ENCODE measurements at places on chromosomes 2 and 18.

GRCh38 chr2:98468621-98469236, 24.1 kb downstream of the INPP4A start:
- no peak for DNase-seq

DNA sequence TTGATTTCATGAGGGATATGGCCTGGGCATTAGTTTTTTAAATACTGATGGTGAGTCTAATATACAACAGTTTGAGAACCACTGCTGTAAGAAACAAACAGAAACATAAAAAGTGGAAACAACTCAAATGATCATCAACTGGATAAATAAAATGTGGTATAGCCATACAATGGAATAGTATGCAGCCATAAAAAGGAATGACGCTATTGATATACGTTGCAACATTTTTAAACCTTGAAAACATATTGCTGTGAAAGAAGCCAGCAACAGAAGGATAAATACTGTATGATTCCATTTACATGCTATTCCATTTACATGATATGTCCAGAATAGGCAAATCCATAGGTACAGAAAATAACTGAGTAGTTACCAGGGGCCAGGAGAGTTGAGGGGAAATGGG, 6.5 kb downstream of the NFE2L2 start:
- DNase-seq = no peak

GRCh38 chr2:189002079-189002478, 27.9 kb downstream of the COL3A1 start:
- DNase-seq = no peak

GRCh38 chr2:2184549-2185249, 146.4 kb downstream of the MYT1L start:
- DNase-seq = no peak

- DNase-seq = no peak
These were observed 243.6 kb upstream of the CXCR4 start for GRCh38 chr2:136361521-136361920.

DNA sequence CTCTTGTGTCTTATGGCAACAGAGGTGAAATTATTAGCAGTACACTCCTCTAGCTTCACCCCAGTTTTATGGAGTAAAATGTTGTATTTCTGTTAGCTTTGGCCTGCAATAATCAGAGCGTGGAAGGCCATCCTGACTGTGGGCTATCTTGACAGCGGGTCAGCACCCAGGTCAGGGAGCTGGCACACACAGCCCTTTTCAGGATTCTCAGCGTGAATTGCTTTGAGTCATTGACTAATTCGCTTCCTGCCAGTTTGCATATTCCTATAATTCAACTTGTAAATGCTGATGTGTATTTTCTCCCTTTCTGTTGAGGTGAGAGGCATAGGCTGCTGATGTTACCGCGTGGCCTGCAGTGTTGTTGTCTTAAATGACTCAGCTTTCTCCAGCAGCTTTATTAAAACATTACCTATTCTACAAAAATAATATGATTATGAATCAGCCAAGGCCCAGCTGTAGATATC, 109.6 kb upstream of the EML6 start:
- DNase-seq = no peak

- DNase-seq = no peak
These were observed 231.4 kb downstream of the SEPTIN10 start for GRCh38 chr2:109382226-109382895.

- no peak for DNase-seq
These were observed 23.2 kb upstream of the SLC35F6 start for GRCh38 chr2:26740890-26741302.

DNA sequence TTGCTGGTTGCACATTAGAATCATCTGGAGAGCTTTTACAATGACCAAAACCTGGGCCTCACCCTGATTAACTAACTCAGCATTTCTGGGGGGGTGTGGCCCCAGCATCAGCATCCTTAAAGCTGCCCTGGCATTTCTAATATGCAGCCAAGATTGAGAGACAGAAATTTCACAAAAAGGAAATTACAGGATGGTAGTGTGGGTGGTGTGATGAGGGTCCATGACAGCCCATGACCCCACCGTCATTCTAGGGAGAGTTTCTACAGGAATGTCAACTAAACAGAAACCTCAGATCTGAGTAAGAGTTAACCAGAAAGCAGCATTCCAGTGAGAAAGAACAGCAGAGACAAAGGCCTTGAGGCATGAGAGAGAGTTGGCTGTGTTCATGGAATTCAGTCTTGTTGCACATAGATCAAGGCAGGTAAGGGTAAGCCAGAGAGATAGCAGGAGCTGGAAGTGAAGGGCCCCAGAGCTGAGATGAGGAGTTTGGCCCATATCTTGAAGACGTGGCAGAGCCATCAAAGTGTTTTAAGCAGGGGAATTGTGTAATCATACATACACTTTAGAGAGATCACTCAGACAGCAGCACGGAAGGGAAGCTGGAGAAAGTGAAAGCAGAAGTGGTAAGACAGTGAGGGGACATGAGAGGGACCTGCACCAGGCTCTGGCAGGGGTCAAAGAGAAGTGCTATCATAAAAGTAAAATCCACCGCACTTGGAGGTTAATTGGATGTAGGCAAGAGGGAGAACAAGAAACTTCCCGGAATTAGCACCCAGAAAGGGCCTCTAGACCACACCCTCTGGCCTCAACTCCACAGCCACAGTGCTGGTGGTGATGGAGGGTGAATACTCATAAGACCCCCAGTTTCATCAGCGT, 7.8 kb upstream of the TRABD2A start:
- no peak for DNase-seq

GRCh38 chr2:37832590-37833197, 92.4 kb upstream of the RMDN2 start:
- DNase-seq = peak; percentile 66

GRCh38 chr2:111118981-111119821, 1.5 kb upstream of the BCL2L11 start:
- DNase-seq = no peak

GRCh38 chr18:12032786-12033642, 51.7 kb downstream of the IMPA2 start:
- no peak for DNase-seq

GRCh38 chr2:9219027-9219445, 12.4 kb downstream of the ASAP2 start:
- DNase-seq = no peak

GRCh38 chr2:163467251-163467630, 268.6 kb downstream of the FIGN start:
- peak; percentile 70 for DNase-seq

- no peak for DNase-seq
These were observed 39.8 kb downstream of the SLC66A2 start for GRCh38 chr18:79911344-79912270.

GRCh38 chr18:71045331-71046065, 756.7 kb downstream of the SOCS6 start:
- DNase-seq = no peak

DNA sequence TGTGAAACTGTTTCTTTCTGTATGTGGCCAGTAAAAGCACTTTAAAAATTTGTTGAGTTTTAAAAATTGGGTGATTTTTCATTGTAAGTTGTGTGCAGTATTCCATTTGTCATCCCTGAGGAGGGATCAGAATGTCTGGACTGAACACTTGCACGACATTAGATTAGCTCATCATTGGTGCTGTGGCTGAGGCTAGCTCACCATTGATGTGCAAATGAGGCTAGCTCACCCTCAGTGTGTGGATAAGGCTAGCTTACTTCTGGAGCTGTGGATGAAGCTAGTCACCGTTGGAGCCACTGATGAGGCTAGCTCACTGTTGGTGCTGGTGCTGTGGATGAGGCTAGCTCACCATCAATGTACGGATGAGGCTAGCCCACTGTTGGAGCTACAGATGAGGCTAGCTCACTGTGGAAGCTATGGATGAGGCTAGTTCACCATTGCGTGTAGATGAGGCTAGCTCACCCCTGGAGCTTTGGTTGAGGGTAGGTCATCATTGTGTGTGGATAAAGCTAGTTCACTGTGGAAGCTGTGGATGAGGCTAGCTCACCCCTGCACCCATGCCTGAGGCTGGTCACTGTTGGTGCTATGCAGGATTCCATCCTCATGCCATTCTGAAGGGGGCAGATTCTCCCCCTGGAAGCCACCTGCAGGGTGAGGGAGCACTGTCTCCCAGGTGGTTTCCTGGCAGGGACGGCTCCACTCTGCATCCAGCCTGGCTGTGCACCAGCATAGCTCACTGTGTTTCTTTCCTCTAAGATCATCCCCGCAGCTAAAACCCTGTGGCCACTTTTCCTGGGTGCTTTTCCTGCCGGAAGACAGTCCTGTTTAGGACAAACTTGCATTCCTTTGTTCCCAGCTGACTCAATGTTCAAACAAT, 101.1 kb downstream of the TWIST2 start:
- DNase-seq = no peak

- DNase-seq = no peak
These were observed 36.2 kb downstream of the KDM3A start for GRCh38 chr2:86477349-86477748.

GRCh38 chr2:65227020-65227455, 593 bp upstream of the ACTR2 start:
- no peak for DNase-seq

- DNase-seq = no peak
These were observed 16.2 kb upstream of the RHOB start for GRCh38 chr2:20430461-20431300.

DNA sequence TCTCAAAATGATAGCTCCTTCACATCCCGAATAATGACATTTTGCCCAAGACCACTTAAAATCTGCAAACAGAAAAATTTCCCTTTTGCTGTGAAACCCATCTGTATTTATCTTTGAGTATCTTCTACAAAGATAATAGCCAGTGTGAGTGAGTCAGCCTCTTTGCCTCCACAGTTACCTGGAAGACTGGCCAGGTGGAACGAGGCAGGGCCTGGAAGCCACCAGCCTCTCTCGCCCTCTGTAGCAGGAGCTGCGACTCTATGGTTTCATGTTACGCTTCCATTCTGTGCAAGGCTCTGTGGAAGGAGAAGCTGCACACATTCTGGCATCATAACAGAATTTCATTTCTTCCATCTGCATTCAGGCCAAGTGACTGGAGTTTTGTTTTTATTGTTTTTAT, 9.5 kb downstream of the ELP2 start:
- DNase-seq = no peak

GRCh38 chr2:48364100-48364499, 165.9 kb upstream of the STON1 start:
- no peak for DNase-seq

GRCh38 chr2:86023366-86023712, 82.3 kb downstream of the POLR1A start:
- no peak for DNase-seq

GRCh38 chr2:76197842-76198448, 487.2 kb upstream of the GCFC2 start:
- DNase-seq = peak; percentile 2

DNA sequence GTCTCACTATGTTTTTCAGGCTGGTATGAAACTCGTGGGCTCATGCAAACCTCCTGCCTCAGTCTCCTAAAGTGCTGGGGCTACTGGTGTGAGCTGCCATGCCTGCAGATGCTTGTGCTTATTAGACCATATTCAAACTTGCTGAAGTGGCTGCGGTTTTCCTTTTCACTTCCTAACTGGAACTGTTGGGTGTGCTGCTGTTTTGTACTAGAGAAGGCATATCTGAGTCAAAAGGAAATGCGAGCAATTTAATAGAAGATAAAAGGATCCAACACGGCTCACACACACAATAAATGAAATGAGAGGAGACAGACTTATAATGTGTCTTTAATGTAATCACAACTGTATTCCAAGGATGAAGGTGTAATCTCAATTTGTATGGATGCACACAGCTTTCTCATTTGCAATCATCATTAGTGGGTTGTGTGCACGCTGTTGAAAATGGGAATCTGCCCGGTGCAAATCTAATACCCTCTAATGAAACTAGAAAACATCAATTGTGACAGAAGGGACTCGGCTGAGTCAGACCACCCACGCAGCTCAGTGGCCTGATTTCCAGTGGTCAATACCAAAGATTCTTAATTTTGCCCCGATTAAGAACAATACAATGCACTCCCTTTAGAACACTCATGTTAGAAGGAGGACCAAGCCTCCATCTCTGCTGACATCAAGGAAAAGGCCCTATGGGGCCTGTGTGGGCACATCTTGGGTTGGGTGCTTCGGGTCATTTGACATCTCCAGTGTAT, 532.7 kb downstream of the TDRD15 start:
- DNase-seq = no peak

DNA sequence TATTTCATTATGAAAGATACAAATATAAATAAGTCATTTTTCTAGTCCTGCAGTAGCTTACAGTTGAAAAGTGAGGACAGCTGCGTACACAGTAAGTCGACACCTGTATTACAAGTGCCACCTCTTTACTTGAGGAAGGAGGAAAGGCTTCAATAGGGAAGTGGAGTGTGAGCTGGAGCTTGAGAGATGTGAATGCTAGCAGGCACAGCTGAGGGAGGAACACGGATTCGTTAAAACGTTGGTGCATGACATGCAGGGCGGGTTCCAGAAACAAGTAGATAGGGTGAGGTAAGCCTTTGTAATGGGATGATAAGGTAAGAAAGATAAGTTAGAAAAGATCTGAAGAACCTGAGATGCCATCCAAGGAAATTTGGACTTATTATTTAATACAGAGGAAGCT, 98.1 kb upstream of the CSRNP3 start:
- DNase-seq = peak; percentile 68

DNA sequence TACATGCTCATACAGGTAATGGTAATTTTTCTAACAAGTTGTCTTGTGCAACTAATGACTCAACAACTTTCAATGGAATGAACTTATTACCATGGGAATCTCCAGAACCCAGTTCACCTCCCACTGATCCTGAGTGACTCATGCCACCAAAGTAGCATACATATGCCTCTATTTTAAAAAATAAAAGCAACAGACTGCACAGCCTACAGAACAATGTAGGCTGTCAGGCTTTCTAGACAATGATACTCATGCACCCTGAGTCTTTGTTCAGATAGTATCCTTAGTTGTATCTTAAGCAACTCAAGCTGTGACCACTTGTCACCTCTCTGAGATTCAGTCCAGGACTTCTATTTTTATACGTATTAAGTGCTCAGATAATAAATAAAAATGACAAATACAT, 531.0 kb upstream of the SETBP1 start:
- DNase-seq = no peak

- DNase-seq = peak; percentile 19
These were observed 50.0 kb downstream of the RBBP8 start for GRCh38 chr18:22983175-22983574.

GRCh38 chr2:12110481-12110880, 364.0 kb downstream of the LPIN1 start:
- no peak for DNase-seq

GRCh38 chr2:134406311-134406710, 152.4 kb downstream of the MGAT5 start:
- no peak for DNase-seq
